ENCODE measurements at places on chromosomes 12 and 14.

DNA sequence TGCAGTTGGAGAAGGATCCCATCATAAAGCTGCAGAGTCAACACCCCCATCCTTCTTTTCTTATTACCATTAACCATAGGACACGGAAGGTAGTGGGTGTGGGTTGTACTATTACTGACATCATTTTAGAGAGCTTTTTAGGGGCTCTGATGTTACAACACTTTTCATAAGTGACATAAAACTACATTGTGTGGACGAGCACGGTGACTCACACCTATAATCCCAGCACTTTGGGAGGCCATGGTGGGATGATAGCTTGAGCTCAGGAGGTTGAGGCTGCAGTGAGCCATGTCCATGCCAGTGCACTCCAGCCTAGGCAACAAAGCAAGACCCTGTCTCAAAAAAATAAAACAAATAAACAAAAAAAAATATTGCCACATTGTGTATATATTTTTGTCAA is 167.1 kb downstream of the DUSP6 start:
- no peak for DNase-seq

- no peak for DNase-seq
These were observed 43.4 kb downstream of the DLK1 start for GRCh38 chr14:100770046-100770445.

DNA sequence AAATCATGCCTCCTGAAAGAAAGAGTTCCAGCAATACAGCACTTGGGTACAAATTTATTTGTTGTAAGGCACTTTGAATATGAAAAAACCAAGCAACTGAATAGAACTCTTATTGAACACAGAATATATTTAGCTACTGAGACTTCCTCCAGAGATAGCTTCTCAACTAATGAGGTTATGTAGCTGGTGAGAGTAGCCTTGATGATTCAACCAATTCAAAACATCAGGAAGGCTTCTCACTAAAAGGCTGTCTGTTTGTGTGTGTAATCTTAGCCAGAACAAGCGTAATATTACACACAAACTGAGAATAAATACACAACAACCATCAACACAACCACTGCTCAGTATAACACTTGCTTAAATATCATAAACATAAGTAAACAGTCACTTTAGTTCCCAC is 20.4 kb downstream of the EIF2B2 start:
- no peak for DNase-seq

DNA sequence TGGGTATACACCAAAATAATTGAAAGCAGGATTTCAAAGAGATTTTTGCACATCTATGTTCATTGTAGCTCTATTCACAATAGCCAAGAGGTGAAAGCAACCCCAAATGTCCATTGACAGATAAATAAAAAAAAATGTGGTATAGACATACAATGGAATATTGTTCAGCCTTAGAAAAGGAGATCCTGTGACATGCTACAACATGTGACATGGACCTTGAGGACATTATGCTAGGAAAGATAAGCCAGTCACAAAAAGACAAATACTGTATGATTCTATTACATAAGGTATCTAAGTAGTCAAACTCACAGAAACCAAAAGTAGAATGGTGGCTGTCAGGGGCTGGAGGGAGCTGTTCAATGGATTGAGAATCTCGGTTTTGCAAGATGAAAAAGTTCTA is 12.1 kb downstream of the GPRC5D start:
- DNase-seq: no peak

DNA sequence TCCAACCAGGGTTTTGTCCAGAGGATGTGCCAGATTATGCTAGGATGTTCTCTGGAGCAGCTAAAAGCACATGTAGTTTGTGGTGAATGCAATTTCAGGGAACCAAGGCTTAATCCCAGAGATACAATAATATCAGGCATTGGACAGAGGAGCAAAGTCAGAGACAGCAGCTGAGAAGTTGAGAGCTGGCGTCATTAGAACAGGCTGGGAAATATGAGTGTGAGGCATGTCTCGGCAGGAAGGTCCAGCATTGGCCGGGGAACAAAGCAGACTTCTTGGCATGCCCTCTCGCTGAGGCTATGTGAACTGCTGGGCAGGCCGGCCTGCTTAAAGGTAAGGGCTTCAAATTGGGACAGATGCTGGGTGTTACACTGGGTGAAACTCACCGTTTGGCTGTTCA is 125.4 kb downstream of the CAND1 start:
- DNase-seq: no peak

- no peak for DNase-seq
These were observed 17.4 kb upstream of the SERPINA6 start for GRCh38 chr14:94340533-94340932.

DNA sequence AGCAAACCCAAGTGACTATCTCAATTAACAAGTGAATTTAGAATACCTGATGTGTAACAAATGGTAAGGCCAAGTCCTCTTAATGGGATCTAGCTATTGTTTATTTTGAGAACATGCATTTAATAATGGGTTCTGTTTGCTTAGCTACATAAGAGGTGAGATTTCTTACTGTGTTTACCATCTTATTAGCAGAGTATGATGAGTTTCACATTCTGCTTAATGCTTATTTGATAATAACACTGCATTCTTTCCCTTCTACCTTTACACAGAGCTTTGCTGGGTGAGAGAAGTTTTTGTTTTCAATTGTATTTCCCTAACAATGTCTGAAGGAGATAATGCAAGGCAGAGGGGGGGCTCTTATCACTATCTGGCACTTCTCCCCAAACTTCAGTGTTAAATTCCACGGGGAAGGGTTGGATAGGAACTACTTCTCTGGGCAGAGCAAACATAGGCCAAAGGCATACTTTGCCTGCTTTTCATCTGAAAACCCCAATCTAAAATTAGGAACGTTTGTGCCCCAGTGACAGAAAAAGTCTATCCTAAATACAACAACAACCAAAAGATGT is 129.0 kb upstream of the ATXN7L3B start:
- no peak for DNase-seq

- no peak for DNase-seq
These were observed 210.9 kb downstream of the LRFN5 start for GRCh38 chr14:41817626-41818025.

DNA sequence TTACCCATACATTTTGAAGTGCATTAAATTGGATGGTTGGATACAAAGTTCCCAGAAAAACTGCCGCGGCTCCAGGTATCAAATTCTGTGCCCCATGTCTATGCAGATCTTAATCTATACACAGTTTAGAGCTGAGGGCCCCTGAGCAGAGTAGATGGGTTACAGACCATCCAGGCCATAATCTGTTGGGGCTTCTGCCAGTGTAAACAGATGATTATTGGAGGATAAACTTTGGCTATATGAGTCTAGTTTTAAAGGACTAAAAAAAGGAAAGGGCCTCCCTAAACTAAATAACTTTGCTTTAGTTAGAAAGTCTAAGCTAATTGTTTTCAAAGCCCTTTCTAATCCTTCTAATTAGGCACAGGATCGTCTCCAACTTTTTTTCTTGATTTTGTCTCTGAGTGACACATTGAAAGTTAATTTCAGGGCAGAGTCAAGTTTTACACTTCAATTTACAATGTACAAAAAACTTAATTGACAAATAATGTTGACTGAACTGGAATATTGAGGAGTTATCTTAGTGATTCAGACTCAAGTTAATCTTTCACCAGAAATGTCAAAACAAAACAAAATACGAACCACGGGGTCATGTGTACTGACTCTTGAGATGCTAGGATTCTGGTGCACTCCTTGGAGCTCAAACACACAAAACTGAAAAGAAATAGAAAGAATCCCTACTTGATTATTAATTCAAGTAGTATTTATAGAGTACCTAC is 133.9 kb upstream of the SCAF11 start:
- DNase-seq: no peak

GRCh38 chr14:83007641-83008225 is 1474.1 kb upstream of the SEL1L start:
- no peak for DNase-seq
